Lung (tissue), 17 donors: ENCODE measurements at places on chromosomes 4 and X. TPM values are rescaled to one million over a fixed set of nuclear protein-coding genes. Genes with fewer than 3 reads are reported as not detected.

DNA sequence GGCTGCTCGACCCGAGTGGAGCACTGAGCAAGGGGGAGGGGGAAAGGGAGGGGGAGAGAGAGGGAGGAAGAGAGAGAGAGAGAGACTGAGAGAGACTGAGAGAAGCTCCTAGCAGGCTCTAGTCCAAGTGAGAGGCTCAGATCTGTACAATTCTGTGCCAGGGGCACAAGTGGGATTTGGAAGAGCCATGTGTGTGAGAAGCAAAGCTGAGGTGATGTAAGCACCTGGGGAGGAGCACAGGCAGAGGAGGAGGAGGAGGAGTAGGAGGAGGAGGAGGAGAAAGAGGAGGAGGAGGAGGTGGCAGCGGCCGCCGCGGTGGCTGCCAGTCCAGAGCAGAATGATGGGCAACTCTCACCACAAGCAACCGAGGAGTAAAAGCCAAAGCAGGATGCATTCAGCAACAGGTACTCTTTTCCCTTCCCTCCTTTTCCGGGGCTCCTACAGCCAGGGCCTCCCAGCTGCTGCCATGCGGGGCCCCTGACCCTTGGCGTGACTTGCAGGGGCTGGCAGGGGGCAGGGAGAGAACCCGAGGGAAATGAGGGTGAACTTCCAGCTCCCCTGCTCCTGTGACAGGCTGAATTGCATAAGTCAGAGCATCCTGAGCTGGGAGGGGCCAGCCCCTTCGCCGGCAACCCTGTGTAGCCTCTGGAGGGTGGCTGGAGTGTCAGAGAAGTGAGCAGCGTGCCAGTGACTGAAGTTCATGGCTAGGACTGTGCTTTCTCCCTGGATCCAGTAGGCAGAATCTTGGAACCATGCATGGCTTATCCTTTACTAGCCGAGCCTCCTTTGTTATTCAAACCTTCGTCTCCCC, 62.2 kb downstream of the RTL5 start:
- H3K27me3 ChIP-seq, result peaks cover 30% of the 10 kb centered on the region
- no peak overlapping the region for H3K4me3 ChIP-seq
- no peak overlapping the region for H3K27ac ChIP-seq
- H3K4me1 ChIP-seq, result peaks cover 13% of the 10 kb centered on the region

The BEX2 gene
- total RNA-seq, result 13.9 TPM

The AWAT2 gene
- not detected for total RNA-seq

GRCh38 chr4:55269995-55270394, 76.0 kb upstream of the SRD5A3 start:
- no peaks in the 10 kb centered on the region for H3K4me1 ChIP-seq
- H3K4me3 ChIP-seq, result no peak overlapping the region
- peak; percentile 33 for DNase-seq
- no peaks in the 10 kb centered on the region for H3K27me3 ChIP-seq
- H3K27ac ChIP-seq, result no peak overlapping the region

DNA sequence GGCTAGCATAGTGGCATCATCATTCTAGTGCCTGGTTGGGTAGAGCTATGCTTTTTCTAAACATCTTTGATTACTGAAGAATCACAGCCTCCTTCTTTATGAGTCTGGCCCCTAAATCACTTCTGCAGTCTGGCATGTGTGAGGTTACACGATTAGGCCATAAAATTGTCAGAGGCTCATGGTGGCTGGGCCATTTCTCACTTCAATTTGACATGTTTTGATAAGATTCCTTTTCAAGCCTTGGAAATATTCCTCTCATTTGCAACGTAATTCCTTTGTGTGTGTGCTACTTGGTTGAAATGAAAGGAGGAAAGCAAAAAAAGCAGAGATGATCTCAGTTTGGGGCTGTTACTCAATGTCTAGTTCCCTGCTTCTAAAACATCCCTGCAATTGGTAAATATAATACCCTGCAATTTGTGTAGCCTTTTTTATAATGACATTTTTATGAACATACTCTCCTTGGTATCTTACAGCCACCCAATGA, 6.2 kb downstream of the CCKAR start:
- H3K27ac ChIP-seq, result no peak overlapping the region
- no peaks in the 10 kb centered on the region for H3K36me3 ChIP-seq
- H3K4me1 ChIP-seq, result no peaks in the 10 kb centered on the region
- H3K27me3 ChIP-seq, result no peaks in the 10 kb centered on the region

DNA sequence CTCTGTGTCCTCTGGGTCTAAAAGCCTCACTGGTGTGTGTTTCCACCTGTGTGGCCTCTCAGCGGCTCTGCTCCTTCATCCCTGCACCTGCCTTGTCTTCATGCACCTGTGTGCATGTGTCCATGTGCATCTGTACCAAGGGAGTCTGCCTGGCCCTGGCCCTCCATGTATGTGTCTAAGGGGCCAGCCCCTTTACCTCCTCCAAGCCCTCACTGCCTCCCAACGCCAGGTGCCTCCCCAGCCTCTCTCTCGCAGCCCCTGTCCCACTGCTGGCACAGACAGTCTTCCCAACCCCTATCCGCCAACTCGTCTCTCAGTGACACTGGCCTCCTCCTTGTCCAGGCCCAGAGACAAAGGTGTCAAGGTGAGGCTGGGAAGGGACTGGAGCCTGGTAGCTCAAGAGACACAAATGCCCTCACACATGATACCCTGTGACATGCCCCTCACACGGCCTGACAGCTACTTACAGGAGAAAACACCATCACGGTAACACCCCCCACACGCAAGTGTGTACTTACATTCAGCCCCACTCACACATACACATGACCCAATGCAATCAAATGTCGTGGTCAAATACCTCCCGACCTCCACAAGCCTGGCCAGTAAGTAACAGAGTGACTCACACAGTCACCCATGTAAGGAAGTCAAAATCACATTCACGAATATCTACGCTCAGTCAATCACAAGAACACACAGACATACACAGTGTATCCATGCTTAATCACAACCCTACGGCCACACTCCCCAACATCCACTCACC, 11.4 kb downstream of the L1CAM start:
- no peak overlapping the region for H3K27ac ChIP-seq
- DNase-seq, result no peak
- no peak overlapping the region for H3K4me3 ChIP-seq
- peaks cover 5% of the 10 kb centered on the region for H3K27me3 ChIP-seq
- peaks cover 4% of the 10 kb centered on the region for H3K4me1 ChIP-seq

DNA sequence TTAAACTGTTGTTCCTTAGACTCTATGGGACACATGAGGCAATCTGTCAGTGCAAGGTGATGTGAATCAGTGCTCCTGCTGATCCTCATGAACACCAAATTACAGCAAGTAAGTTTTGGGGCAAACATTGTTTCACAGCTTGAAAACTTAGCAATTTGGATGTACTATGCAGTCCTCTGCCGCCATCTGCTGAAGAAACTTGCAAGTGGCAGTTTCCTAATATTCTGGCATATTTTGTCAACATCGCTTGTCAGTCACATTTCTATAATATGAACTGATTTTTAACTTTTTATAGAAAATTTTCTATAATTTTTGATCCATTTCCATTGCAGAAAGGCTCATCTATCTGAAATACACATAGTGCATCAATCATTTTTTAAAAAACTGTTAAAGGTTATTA, 56.3 kb downstream of the ZAR1 start:
- H3K4me1 ChIP-seq, result no peaks in the 10 kb centered on the region
- DNase-seq, result peak; percentile 44
- peaks cover 22% of the 10 kb centered on the region for H3K36me3 ChIP-seq

GRCh38 chrX:55187281-55187680, 32.9 kb upstream of the PAGE5 start:
- no peaks in the 10 kb centered on the region for H3K4me1 ChIP-seq
- H3K36me3 ChIP-seq, result no peaks in the 10 kb centered on the region
- H3K27me3 ChIP-seq, result no peaks in the 10 kb centered on the region

The DDX60 gene
- total RNA-seq, result 47.0 TPM

DNA sequence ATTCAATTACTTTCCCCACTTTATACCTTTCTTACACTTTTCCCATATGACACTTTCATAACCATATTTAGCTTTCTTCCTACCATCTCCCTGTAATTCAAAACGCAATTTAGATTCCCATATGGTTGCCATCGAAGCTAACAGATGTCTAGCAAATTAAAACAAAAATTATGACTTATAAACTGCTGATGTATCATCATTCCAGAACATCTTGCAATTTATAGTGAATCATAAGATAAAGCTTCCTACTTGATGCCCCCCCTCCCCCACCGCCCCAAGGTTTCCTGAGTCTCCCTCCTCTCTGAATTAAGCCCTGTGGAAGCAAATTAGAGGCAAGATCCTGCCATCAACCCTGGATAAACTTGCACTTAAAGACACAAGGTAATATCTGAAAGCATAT, 5.4 kb downstream of the TSPAN5 start:
- no peak for DNase-seq
- H3K27ac ChIP-seq, result no peak overlapping the region
- H3K27me3 ChIP-seq, result peaks cover 4% of the 10 kb centered on the region
- peaks cover 5% of the 10 kb centered on the region for H3K4me1 ChIP-seq
- no peak overlapping the region for H3K4me3 ChIP-seq

DNA sequence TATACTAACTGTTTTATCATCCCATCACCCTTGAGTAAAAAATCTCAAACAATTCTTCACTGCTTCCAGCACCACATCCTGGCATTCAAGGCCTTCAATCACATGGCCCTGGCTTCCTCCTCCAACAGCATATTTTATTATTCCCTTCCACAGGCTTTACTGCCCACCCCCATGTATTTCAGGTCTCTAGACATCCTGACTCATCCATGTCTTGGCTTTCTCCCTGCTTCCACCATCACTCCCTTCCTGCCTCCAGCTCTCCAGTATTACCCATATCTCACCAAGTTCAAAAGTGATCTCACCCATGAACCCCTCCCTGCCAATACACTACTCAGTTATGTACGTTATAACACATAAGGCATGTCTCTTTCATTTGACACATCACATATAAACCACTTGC, 34.7 kb upstream of the PLAC1 start:
- no peak overlapping the region for H3K4me3 ChIP-seq
- no peaks in the 10 kb centered on the region for H3K27me3 ChIP-seq
- H3K27ac ChIP-seq, result no peak overlapping the region
- H3K36me3 ChIP-seq, result no peaks in the 10 kb centered on the region
- H3K4me1 ChIP-seq, result peaks cover 3% of the 10 kb centered on the region

The MEPE gene
- not detected for total RNA-seq

GRCh38 chr4:58564695-58565475, 1454.7 kb upstream of the IGFBP7 start:
- peaks cover 1% of the 10 kb centered on the region for H3K4me1 ChIP-seq
- H3K36me3 ChIP-seq, result no peaks in the 10 kb centered on the region
- no peak for DNase-seq
- H3K27me3 ChIP-seq, result no peaks in the 10 kb centered on the region
- H3K4me3 ChIP-seq, result no peak overlapping the region
- H3K27ac ChIP-seq, result no peak overlapping the region

DNA sequence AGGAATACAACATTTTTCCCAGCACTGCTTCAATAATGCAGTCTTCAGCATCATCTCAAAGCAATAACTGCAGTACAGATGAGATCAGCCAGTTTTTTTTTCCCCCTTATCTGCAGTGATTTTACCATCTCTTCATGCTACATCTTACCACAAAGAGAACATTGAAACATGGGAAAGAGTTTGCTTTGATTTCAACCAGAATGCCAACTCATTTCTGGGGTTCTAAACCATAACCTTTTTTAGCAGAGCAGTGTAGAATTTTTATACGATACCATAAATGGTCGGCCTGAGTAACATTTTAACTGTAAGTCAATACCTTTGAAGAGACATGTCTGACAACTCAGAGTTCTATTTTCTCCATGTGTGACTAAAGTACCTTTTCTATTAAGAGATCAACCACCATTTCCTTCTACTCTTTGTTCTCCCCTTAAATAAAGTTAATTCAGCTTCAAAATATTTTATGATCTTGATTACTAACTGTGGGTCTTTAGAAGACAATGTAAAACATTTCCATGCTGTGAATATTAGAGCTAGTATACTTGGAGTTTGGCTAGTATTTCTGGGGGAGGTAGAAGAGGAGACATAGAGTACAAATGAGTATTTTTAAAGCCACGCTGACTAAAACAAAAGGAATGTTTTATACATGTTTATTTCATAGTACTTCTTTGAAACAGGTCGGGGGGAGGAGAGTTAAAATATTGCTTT, 69.1 kb downstream of the TET2 start:
- no peak overlapping the region for H3K27ac ChIP-seq
- no peak overlapping the region for H3K4me3 ChIP-seq
- H3K36me3 ChIP-seq, result peaks cover 5% of the 10 kb centered on the region

DNA sequence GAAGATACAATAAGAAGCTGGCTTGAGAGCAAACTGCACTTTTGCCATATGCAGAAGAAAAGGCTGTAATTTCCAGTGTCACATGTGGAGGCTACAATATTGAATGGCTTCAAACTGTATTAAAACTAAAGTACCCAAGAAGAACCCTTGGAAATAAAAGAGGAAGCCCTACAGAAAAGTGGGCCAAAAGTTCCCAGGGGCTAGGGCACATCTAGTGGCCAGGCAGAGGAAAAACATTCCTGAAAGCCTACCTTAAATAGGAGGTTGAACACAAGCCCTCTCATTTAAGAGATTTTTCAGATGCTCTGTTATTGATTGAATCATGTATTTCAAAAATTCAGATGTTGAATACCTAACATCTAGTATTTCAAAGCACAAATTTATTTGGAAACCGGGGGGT, 40.6 kb upstream of the PRDX4 start:
- H3K4me3 ChIP-seq, result no peak overlapping the region
- H3K36me3 ChIP-seq, result no peaks in the 10 kb centered on the region
- no peak overlapping the region for H3K27ac ChIP-seq
- DNase-seq, result no peak

The RAB40AL gene
- 1.4 TPM for total RNA-seq

The GAGE2A gene
- total RNA-seq, result 0.52 TPM
